Endothelial cell of umbilical vein (primary cell): ENCODE measurements at places on chromosomes 12 and 14.
A peak's percentile ranks its signal among the peaks of the same experiment; 100 is the strongest.

- no peak overlapping the region for H3K4me3 ChIP-seq
- no peak overlapping the region for H3K27ac ChIP-seq
- no peaks in the 10 kb centered on the region for H3K36me3 ChIP-seq
- no peaks in the 10 kb centered on the region for H3K27me3 ChIP-seq
Observed at GRCh38 chr12:96033549-96034389, 1.6 kb downstream of the LTA4H start.

GRCh38 chr12:56260921-56261320, 2.7 kb upstream of the ANKRD52 start:
- no peaks in the 10 kb centered on the region for H3K27me3 ChIP-seq
- DNase-seq: no peak
- peaks cover under 1% of the 10 kb centered on the region for H3K36me3 ChIP-seq
- H3K4me1 ChIP-seq: peaks cover 18% of the 10 kb centered on the region

DNA sequence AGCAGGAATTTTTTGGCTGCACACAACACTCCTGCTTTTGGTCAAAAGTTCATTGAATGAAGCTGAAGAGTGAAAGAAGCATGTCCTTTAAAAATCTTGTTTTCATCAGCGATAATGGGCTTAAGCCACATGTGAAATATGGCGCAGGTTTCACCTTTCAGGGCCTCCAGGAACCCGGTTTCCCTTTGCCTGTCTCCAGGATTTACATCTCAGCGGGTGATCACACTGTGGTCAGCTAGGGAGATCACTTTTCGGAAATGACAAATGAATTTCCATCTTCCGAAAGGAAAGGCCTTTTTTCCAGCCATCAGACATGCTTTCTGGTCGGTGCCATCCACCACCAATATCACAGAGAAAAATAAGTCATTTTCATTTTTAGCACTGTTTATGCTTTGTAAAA, 727.1 kb upstream of the TBX3 start:
- no peak for DNase-seq
- no peak overlapping the region for H3K4me3 ChIP-seq
- no peak overlapping the region for H3K27ac ChIP-seq
- no peaks in the 10 kb centered on the region for H3K27me3 ChIP-seq

DNA sequence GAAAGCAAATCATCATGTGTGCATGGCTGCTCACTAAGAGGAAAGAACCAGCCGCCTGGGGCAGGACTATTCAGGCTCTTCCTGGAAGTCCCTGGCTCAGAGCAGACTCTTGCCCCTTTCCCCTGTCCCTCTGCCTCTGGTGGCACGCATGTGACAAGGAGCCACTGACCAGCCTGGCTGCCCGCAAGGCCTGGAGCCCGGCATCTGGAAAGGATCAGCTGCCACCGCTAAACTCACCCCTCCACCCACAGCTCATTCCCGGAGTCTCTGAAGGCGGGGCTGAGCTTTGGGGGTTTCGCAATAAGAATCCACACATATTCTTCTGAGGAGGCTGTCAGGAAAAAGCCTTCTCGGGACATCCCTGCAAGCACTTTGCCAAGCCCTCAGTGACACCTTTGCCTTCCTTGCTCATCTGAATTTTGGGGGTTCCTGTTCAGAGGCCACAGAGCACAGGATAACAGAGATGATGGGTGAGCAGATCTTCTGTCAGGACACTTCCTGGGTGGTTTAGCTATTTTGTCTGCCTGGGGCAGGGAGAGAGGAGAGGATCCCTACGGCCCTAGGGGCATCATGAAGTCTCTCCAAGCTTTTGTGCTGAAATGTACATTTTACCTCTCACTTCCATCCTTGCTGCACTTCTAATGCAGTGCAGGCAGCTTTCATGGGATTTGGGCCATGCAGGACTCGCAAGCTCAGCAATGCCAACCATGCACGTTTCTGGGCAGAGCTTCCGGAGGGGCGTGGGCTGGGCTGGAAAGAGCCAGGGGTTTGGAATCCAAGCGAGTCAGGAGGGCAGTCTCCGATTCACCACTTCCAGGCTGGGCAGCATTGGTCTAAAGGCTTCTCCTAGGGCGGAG, 124.8 kb upstream of the MAP1LC3B2 start:
- DNase-seq: peak; percentile 59
- no peaks in the 10 kb centered on the region for H3K27me3 ChIP-seq
- peaks cover 3% of the 10 kb centered on the region for H3K4me1 ChIP-seq

DNA sequence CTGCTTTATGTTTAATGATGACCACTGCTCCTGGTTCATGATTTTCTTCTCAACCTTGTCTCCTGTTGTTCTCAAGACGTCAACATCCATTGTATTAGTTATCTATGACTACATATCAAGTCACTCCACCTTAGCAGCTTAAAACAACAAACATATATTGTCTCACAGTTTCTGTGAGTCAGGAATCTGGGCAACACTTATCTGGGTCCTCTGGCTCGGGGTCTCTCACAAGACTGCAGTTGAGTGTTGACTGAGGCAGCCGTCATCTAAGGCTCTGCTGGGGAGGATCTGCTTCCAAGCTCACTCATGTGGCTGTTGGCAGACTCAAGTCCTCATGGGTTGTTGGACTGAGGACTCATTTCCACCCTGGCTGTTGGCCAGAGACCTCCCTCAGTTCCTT, 27.3 kb upstream of the FRS2 start:
- no peaks in the 10 kb centered on the region for H3K27me3 ChIP-seq
- H3K36me3 ChIP-seq: no peaks in the 10 kb centered on the region
- H3K4me3 ChIP-seq: no peak overlapping the region

- no peak overlapping the region for H3K4me3 ChIP-seq
- peaks cover 10% of the 10 kb centered on the region for H3K27me3 ChIP-seq
- no peaks in the 10 kb centered on the region for H3K4me1 ChIP-seq
- H3K27ac ChIP-seq: no peak overlapping the region
- no peak for DNase-seq
Observed at GRCh38 chr12:93944201-93944600, 204.2 kb upstream of the PLXNC1 start.

- H3K4me3 ChIP-seq: no peak overlapping the region
- DNase-seq: no peak
- H3K27me3 ChIP-seq: no peaks in the 10 kb centered on the region
Observed at GRCh38 chr12:114817571-114818425, 133.8 kb upstream of the TBX3 start.

- H3K36me3 ChIP-seq: no peaks in the 10 kb centered on the region
- no peak for DNase-seq
- H3K4me1 ChIP-seq: no peaks in the 10 kb centered on the region
Observed at GRCh38 chr14:75350505-75351060, 72.0 kb downstream of the FOS start.

DNA sequence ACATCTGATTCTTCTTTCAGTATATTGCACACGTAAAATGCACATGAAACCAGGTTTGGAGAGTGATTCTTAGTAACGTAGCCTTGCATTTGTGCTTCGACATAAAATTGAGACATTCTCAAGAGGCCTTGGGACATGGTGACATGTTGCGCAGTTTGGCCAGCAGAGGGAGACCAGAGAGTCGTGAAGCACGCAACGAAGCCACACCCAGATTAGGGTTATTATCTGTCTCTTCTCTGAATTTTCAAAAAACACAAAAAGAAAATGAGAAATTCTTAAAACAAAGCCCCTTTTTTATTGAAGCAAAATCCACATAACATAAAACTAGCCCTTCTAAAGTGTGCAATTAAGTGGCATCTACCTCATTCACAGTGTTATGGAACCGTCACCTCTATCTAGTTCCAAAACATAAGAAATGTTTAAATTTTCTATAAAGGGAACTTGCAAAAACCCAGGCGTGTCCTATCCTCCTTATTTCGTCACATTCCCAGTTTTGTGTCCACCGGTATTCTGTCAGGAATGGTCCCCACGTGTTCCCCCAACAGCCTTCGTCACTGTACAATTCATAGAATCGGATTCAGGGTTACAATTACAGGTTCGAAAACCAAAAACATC, 108.8 kb upstream of the ATF7IP start:
- no peak overlapping the region for H3K4me3 ChIP-seq
- peaks cover 51% of the 10 kb centered on the region for H3K4me1 ChIP-seq
- peak overlapping the region; percentile 87 for H3K27ac ChIP-seq
- peak; percentile 85 for DNase-seq

- no peak for DNase-seq
- H3K4me3 ChIP-seq: no peak overlapping the region
- H3K27ac ChIP-seq: no peak overlapping the region
- no peaks in the 10 kb centered on the region for H3K4me1 ChIP-seq
Observed at GRCh38 chr12:132514216-132514820, 24.4 kb downstream of the FBRSL1 start.

- no peak overlapping the region for H3K27ac ChIP-seq
- peaks cover 64% of the 10 kb centered on the region for H3K36me3 ChIP-seq
- no peak for DNase-seq
- no peaks in the 10 kb centered on the region for H3K4me1 ChIP-seq
Observed at GRCh38 chr12:5912437-5913334, 32.4 kb downstream of the ANO2 start.

GRCh38 chr14:49940808-49941421, 48.0 kb downstream of the ARF6 start:
- DNase-seq: peak; percentile 29
- H3K4me3 ChIP-seq: no peak overlapping the region
- no peaks in the 10 kb centered on the region for H3K36me3 ChIP-seq
- no peaks in the 10 kb centered on the region for H3K27me3 ChIP-seq

DNA sequence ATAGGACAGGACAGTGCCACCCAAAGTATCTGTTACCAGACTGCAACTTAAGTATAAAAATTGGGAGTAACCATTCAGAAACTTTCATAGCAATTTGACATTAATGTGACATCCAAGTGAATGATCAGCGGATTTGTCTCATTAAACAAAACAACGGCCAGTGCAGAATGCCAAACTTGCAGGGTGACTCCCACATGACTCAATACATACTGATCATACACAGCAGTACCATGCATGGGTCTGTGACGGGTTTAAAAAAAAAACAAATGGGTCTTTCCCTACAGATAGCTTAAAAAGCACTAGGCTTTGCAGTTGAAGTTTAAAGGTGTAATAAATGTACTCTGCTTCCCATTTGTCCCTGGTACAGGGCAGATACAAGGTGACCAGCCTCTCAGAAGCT, 116.6 kb downstream of the SLC35F4 start:
- no peaks in the 10 kb centered on the region for H3K27me3 ChIP-seq
- no peak overlapping the region for H3K4me3 ChIP-seq
- no peak overlapping the region for H3K27ac ChIP-seq
- H3K36me3 ChIP-seq: no peaks in the 10 kb centered on the region
- no peak for DNase-seq

DNA sequence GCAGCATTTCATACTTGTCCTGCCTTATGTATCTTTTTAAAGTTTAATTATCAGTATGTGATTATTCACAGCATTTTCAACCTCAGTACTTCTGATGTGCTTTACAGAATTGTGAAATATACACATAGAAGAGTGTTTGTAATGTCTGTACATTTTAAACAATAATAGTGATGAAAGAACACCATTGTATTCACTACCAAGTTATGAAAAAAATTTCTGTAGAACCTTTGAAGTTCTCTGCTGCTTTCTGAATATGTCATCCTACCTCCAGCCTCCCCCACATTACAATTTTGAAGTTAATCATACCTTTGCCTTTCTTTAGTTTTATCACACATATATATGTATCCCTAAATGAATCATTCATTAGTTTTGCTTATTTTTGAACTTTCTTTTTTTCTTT, 24.8 kb downstream of the FRMD6 start:
- H3K36me3 ChIP-seq: no peaks in the 10 kb centered on the region
- H3K4me3 ChIP-seq: no peak overlapping the region
- H3K27me3 ChIP-seq: no peaks in the 10 kb centered on the region
- DNase-seq: no peak
- no peak overlapping the region for H3K27ac ChIP-seq

DNA sequence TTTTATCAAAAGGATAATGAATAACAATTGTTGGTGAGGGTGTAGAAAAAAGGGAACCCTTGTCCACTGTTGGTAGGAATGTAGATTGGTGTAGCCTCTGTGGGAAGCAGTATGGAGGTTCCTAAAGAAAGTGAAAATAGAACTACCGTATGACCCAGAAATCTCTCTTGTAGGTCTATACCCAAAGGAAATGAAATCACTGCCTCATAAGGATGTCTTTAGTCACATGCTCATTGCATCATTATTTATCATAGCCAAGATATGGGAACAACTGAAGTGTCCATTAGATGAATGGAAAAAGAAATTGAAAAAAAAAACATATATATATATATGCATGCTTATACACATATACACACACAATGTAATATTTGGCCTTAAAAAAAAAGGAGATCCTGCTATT, 158.8 kb upstream of the NPAS3 start:
- H3K4me1 ChIP-seq: no peaks in the 10 kb centered on the region
- no peak overlapping the region for H3K27ac ChIP-seq
- DNase-seq: no peak
- no peak overlapping the region for H3K4me3 ChIP-seq

DNA sequence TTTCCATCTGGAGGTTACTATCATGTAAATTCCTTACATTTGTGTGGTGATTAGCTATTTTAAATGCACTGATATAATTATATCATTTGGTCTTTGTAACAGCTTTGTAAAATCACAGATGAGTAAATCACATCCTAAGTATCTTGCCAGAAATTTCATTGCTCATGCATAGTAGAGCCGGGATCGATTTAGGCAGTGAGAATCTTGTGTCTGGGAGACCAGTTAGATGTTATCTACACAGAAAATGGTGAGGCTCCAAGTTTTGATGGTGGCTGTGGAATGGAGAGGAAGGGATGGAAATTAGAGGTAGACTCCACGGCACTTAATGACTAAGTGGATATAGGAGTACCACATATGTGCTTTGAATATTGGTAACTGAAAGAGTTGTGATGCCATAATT, 156.3 kb downstream of the MSRB3 start:
- no peak overlapping the region for H3K27ac ChIP-seq
- H3K4me1 ChIP-seq: peaks cover 47% of the 10 kb centered on the region
- no peak overlapping the region for H3K4me3 ChIP-seq
- H3K36me3 ChIP-seq: no peaks in the 10 kb centered on the region
- H3K27me3 ChIP-seq: no peaks in the 10 kb centered on the region
- DNase-seq: no peak

GRCh38 chr12:54006559-54007220, 2.1 kb upstream of the HOXC8 start:
- no peaks in the 10 kb centered on the region for H3K36me3 ChIP-seq
- H3K4me1 ChIP-seq: no peaks in the 10 kb centered on the region
- peaks cover 89% of the 10 kb centered on the region for H3K27me3 ChIP-seq
- no peak overlapping the region for H3K4me3 ChIP-seq

DNA sequence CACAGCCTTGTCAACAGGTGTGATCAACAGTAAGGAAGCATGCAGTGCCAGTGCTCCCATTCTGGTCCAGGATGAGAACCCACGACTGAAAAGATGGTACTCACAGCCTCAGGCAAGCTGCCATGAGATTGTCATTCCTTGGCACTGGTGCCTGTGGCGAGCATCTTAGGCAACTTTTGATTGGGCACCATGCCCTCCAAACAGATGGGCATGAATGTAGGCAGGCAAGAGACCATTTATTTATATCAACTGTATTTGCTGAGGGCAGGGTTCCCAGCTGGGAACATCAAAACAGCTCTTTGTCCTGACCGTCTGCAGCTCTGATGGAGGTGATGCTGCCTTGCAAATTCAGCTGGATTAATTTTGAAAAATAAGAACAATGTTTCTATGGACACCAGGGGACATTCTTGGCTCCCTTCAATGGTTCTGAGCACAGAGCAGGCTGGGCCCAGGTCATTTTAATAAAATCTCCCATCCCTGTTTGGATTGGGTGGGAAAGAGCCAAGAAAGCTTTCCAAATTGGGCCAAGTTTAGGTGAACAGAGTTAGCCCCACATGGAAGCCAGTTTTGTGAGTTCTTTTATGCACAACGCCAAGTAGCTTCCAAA, 522.5 kb downstream of the RMST start:
- no peak overlapping the region for H3K27ac ChIP-seq
- H3K4me3 ChIP-seq: no peak overlapping the region
- no peaks in the 10 kb centered on the region for H3K4me1 ChIP-seq
- no peak for DNase-seq
- no peaks in the 10 kb centered on the region for H3K36me3 ChIP-seq
- H3K27me3 ChIP-seq: no peaks in the 10 kb centered on the region

GRCh38 chr12:130439250-130439649, 101.6 kb downstream of the PIWIL1 start:
- no peak overlapping the region for H3K4me3 ChIP-seq
- no peaks in the 10 kb centered on the region for H3K4me1 ChIP-seq
- no peaks in the 10 kb centered on the region for H3K36me3 ChIP-seq
- H3K27me3 ChIP-seq: no peaks in the 10 kb centered on the region
- no peak overlapping the region for H3K27ac ChIP-seq
